ENCODE measurements at places on chromosomes 6 and 20.

- no peak for DNase-seq
These were observed 217.6 kb downstream of the ZNF217 start for GRCh38 chr20:53376021-53376420.

DNA sequence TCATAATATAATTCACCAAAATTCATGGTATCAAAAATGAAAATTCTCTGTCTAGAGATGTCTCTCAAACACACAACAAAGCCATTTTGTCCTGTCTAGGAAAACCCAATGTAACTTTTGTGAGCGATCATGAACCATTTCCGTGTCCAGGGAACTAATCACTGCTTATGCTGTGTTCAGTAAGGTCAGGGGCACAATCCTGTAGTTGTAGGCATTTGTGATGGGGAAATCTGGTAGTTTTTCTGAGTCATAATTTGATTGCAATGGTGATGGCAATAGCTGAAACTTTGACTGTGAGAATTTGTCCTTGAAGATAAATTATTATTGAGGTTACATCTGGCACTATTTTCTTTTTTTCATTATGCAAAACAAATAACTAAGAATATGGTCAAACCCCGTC is 21.0 kb upstream of the GCLC start:
- no peak for DNase-seq

DNA sequence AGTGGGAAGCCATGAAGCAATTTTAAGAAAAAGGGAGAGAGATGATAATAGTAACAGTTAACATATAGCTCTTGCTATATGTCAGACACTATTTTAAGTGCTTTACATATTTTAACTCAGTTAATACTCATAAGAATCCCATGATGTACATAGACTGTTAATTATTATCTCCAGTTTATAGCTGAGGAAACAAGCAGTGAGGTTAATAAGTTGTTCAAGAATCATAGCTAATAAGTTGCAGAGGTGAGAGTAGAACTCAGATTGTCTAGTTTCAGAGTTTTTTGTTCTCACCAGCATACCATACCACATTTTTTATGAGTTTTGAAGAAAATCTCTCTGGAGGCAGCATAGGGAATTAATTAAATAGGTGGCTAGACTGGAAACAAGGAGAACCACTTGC is 144.6 kb upstream of the MMS22L start:
- DNase-seq: no peak

GRCh38 chr6:29665942-29666825 is 9.3 kb downstream of the MOG start:
- DNase-seq: no peak

DNA sequence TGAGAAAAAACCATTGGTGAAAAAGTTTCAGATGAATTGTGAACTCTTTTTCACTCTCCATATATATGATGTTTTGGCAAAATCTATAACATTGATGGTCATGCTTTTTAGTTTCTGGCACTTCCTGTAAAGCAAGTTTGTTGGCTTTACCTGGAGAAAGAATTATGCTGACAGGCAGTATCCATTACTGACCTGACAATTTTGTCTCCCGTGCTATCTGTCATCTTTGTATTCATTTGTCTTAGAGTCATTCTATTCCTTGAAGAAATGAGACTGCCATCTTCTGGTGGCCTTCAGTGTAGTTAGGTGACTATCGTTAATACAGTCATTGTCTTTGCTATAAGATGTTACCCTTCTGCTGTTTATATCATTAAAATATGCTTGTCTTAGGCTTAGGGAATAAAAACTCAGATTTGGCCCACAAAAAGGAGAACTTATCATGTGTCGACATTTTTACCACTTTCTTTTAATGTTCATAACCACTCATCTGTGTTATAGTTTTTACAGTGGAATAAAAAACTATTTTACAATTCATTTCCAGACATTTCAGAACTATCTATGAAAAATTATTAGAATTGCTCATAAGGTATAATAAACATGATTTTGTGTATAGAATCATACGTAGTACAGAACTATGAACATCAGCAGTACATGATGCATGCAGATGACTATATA is 707.0 kb downstream of the EPM2A start:
- DNase-seq: peak; percentile 33

DNA sequence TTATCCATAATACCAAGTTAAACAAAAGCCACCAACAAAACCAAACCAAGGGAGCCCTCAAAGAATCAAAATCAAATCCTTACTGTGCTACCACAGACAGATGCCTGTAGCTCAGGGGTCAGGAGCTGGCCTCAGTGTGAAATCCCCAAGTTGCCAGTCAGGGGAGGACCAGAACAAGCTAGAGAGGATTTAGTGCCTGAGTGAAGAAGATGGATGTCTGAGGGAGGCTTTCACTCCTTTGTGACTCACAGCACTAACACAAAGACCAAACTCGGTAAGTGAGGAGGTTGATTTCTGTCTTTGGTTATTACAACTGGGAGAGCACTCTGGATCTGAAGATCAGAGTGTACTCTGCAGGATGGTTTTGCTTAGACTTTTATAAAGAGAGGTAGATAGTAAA is 189.9 kb upstream of the ZNF184 start:
- DNase-seq: no peak

DNA sequence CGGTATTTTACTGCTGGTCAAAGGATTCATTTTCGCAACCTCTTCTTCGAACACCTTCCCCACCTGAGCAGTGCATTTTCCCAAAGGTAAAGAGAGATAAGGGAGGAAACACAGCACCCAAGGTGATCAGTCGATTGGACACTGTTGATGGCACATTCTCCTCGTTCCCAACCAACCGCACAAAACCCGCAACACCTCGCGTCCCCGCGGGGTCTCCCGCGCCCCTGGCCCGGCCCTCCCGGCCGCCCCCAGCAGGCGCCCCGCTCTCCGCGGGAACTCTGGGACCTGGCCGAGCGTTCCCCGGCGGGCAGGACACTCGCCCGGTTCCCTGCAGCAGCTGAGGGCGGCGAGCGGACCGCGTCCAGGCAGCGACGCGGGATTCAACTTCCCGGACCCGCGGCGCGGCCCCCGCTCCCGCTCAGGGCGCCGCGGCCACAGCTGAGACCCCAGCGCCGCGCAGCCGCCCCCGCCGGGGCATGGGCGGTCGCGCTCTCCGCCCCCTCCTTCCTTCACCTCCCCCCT is 506 bp downstream of the RGS17 start:
- no peak for DNase-seq

DNA sequence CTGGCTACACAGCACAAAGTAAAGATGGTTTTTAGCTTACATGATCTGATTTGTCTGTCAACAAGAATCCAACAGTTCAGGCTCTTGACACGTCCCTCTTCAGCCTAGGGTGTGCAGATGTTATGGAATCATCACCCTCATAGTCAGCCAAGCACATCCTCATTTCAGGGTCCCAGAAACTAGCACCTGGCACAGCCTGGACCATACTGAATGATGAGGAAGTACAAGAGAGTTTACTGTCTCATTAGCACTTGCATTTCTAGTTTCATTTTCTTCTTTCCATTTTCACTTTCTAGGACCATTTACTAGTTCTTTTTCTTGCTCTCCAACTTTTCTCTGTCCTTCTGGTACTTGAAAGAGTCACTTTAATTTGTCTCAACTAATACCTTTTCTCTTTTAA is 6.5 kb downstream of the RIPOR2 start:
- DNase-seq: no peak

- DNase-seq: no peak
These were observed 191.5 kb downstream of the DLL1 start for GRCh38 chr6:170099387-170099786.

GRCh38 chr20:2519115-2519809 is 10.5 kb upstream of the ZNF343 start:
- DNase-seq: no peak

- DNase-seq: no peak
These were observed 110.5 kb downstream of the RTN4IP1 start for GRCh38 chr6:106518748-106519147.

GRCh38 chr6:14787250-14787649 is 458.6 kb upstream of the JARID2 start:
- no peak for DNase-seq

GRCh38 chr6:137874204-137875057 is 7.4 kb downstream of the TNFAIP3 start:
- no peak for DNase-seq

- DNase-seq: no peak
These were observed 127.8 kb downstream of the TASP1 start for GRCh38 chr20:13510837-13511488.

DNA sequence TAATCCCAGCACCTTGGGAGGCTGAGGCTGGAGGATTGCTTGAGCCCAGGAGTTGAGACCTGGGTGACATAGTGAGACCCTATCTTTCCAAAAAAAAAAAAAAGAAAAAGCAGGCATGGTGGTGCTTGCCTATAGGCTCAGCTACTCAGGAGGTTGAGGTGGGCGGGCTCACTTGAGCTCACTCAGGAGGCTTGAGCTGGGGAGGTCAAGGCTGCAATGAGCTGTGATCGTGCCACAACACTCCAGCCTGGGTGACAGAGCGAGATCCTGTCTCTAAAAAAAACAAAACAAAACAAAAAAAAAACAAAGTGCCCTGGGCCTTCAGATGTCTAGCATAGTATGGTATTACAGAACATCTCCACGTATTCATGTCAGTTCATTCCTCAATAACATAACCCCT is 42.9 kb downstream of the ZFAND3 start:
- no peak for DNase-seq

GRCh38 chr6:10873374-10873773 is 8.5 kb downstream of the GCM2 start:
- DNase-seq: no peak

DNA sequence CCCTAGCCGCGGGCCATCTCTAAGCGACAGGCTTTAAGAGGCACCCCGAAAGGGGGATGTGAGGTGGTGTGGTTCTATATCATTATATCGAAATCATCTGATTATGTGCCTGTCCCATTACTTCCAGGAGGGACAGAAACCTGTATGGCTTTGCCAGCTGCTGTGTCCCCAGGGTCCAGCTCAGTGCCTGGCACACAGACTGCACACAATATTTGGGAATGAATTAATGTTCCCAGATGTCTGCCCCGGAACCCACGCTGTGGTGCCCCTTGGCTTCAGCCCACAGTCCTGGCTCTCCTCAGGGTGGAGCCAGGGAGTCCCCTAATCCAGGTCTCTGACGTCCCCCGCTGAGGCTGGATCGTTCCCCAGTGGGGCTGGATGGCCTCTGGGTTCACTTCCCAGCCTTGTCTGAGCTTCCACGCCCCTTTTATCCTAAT is 8.9 kb upstream of the AHCY start:
- no peak for DNase-seq

GRCh38 chr6:73943411-73943810 is 247.4 kb downstream of the CD109 start:
- no peak for DNase-seq

- DNase-seq: no peak
These were observed 956.6 kb downstream of the KIF16B start for GRCh38 chr20:15616626-15617025.

DNA sequence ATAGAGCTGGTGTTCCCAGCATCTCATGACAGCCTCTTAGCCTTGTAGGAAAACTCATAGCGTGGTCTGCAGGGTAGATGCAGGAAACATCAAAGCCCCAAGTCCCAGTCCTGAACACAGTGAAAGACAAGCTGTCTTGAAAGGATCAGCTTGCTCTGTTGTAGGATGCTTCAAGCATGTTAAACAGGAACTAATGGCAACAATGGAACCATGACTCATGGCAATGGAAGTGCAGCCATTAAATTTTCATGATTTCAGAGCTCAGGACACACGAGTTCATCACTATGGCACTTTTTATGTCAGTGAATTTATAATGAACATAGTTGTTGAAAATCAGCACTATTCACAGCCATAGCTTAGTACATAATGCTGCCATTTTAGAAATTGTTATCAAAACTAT is 367.7 kb downstream of the KIF16B start:
- no peak for DNase-seq

GRCh38 chr6:46914279-46914810 is 7.4 kb downstream of the ADGRF5 start:
- no peak for DNase-seq

GRCh38 chr20:53622247-53623133 is 28.9 kb upstream of the ZNF217 start:
- no peak for DNase-seq

DNA sequence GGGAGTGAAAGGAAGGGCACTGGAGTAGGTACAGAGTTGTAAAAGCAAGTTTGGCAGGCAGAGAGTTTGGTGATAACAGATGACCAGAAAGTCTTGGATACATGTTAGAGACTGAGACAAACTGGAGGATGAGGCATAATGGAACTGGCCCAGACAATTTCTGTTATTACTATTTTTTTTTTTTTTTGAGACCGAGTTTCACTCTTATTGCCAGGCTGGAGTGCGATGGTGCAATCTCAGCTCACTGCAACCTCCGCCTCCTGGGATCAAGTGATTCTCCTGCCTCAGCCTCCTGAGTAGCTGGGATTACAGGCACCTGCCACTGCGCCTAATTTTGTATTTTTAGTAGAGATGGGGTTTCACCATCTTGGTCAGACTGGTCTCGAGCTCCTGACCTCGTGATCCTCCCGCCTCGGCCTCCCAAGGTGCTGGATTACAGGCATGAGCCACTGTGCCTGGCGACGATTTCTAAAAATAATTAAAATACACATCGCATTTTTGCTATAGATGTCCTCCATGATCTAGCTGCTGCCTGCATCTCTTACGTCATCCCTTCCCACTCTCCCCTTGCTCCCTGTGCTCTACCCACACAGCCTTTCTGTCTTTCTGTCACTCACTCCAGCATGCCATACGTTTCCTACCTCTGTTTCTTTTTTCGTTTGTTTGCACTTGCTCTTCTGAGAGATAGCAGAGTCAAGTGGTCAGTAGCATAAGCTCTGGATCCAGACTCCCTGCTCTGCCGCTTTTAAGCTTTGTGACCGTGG is 23.5 kb downstream of the MAPK14 start:
- no peak for DNase-seq

- no peak for DNase-seq
These were observed 2.6 kb upstream of the GPSM3 start for GRCh38 chr6:32194825-32195651.

GRCh38 chr20:32069711-32070110 is 17.7 kb downstream of the HCK start:
- no peak for DNase-seq

DNA sequence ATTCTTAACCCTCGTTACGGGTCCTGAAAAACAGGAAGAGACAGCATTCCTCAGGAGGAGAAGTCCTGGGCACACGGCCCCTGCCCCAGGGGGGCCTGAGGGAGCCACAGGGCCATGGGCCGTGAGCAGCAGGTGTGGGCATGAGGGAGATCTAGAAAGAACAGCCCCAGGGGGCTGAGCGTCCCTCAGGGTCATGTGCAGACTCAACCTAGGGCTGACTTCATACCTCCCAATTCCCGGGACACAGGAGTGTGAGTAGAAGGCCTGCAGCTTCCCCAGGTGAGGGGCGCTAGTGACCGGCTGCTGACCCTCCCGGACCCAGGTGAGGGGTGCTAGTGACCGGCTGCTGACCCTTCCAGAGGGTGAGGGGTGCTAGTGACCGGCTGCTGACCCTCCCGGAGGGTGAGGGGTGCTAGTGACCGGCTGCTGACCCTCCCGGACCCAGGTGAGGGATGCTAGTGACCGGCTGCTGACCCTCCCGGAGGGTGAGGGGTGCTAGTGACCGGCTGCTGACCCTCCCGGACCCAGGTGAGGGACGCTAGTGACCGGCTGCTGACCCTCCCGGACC is 35.1 kb downstream of the FRMD1 start:
- DNase-seq: no peak
